ENCODE measurements at places on chromosomes 5 and 9.

- no peak for DNase-seq
These were observed 65.0 kb downstream of the ST8SIA4 start for GRCh38 chr5:100838048-100838473.

- no peak for DNase-seq
These were observed 40.4 kb downstream of the ZNF608 start for GRCh38 chr5:124706051-124706450.

DNA sequence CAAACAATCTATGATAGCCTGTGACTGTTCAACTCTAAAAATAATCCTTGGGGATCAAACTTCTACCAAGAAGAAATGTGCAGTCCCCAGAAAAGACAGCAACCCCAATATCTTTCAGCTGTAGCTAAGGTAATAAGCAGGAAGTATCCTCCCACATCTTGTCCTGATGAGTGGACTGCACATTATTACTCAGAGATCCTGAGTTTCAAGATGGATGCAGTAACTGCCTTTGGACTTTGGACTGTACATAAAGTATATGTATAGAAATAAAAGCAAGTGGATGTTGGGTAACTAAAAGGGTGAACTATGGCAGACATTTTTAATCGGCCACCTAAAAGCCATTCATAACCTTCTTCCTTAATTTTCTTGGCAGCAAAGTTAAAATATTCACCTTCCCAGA is 45.1 kb downstream of the SMIM23 start:
- DNase-seq = no peak

DNA sequence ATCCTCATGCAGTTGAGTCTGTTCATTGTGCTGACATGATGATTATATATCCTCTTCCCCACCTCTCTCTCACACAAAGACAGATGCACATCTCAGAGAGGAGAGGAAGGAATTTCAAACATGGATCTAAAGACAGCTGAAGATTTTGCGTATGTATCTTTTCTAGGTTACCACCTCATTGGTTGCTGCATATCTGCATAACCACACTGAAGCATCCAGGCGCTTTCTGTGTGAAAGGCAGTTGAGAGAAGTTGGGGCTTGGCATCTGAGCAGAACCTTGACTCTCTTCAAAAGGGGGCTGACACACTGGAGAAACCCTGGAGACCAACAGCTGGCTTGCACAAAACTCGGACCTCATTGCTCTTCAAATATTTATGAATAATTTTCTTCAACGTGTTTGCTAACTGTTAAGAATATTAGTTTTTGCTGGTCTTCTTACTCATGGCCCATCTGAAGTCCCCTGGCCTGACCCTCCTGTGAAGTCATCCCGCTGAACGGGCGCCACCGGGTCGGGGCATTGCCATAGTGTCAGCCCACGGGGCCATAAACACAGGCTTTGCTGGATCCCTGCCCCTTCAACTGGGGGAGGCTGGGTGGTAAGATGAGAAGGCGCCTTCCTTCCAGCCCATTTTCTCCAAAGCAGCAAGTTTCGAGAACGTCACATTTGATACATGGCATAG is 593.2 kb upstream of the CLINT1 start:
- no peak for DNase-seq

GRCh38 chr5:67194166-67194565 is 2.4 kb downstream of the CD180 start:
- DNase-seq = no peak

- no peak for DNase-seq
These were observed 187.2 kb upstream of the PANK3 start for GRCh38 chr5:168766426-168766700.

- DNase-seq = no peak
These were observed 41.4 kb upstream of the F2R start for GRCh38 chr5:76674330-76675066.

- no peak for DNase-seq
These were observed 253.5 kb upstream of the ATP10B start for GRCh38 chr5:161105525-161105924.

GRCh38 chr9:94916956-94917355 is 190.5 kb downstream of the AOPEP start:
- no peak for DNase-seq

DNA sequence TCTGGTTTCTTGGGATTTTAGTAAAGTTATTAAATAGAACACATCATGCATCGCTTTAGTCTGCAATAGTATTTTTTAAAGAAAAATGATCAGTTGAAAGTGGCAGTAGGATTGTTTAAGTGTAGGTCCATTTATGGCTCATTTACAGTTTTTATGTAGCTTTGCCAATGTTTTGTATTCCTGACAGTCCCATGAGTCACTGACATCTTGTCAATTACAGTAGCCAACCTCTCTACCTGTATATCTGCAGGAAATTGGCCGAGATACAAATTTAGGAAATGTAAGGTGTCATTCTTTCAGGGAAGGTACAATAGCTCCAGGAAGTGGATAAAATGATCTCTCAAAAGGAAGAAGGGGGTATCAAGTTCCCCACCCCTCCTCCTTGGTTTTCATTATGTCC is 47.7 kb upstream of the MTAP start:
- no peak for DNase-seq

GRCh38 chr5:83498585-83498984 is 27.0 kb downstream of the VCAN start:
- no peak for DNase-seq

DNA sequence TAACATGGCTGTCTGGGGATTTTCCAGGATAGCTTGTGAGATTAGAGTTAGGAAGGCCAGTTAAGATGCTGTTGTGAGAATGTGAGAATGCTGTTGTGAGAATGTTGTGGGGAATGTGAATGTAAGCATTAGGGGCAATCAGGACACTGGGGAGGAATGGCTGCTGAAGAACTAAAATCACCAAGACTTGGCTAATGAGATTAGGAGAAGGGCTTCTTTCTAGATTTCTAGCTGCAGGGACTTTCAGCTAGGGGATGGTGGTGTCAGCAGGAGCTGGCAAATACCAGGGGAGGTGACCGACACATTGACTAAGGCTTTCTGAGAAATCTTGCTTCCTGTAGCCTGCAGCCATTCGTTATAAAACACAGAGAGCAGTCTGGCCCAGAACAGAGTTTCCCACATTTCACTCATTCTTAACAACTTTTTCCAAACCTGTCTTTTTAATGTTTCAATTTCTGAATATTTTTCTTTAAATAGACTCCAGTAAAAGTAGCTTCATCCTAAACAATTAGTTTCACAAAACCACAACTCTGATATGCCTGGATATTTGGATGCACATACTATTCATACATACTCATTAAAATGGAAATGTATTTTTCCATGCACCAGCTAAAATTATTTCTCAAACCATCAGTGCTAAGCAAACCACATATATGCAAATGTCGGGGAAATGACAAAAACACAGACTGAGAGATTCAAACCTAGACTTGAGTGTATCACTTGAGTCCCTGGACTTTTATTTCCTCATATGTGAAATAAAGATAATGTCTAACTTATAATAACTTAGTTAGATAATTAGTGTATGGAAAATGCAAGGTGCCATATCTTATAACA is 89.3 kb upstream of the TNC start:
- peak; percentile 3 for DNase-seq

- no peak for DNase-seq
These were observed 99.9 kb upstream of the ZNF618 start for GRCh38 chr9:113776194-113776593.

DNA sequence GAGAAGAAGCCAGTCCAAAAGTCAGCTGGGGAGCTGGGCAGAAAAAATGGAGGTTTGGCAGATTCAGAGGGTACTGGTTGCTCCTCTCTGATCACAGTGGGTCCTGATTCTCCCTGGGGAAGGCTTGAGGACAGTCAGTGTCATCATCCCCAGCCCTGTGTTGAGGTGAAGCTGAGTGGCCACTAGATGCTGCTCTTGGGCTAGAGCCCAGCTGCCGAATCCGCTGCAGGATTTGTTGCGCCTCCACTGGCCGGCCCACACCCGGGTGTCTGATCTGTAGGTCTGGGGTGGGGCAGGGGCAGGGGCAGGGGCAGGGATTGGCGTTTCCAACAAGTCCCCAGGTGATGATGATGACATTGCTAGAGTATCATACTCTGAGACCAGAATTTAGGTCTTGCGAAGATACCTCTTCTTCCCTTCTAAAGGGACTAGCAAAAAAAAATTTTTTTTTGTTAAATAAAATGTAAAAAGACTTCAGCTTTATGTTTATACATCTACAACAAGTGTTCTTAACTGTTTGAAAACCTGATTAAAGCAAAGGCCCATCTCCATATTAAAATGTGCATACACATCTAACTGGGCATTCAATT is 106.8 kb downstream of the PDE6A start:
- no peak for DNase-seq

GRCh38 chr5:115024922-115025321 is 144.8 kb downstream of the TRIM36 start:
- DNase-seq = no peak

GRCh38 chr5:54187694-54188093 is 122.7 kb downstream of the ARL15 start:
- DNase-seq = no peak

DNA sequence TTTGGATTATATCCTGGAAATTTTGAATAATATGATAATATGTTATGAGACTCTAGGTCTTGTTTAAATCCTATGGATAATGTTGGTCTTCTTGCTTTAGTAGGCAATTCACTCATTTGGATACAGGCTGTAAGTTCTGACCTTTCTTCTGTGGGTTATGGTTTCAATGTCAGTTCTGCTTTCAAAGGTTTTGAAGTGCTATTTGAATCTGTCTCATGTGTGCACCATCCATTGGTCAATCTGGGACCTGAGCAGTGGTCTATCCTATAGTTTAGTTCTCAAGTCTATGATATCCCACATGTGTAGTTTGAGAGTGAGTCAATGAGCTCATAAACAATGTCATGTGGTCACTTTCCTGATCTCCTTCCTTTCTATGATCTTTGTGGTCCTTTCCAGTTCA is 94.4 kb downstream of the RMI1 start:
- DNase-seq = no peak

DNA sequence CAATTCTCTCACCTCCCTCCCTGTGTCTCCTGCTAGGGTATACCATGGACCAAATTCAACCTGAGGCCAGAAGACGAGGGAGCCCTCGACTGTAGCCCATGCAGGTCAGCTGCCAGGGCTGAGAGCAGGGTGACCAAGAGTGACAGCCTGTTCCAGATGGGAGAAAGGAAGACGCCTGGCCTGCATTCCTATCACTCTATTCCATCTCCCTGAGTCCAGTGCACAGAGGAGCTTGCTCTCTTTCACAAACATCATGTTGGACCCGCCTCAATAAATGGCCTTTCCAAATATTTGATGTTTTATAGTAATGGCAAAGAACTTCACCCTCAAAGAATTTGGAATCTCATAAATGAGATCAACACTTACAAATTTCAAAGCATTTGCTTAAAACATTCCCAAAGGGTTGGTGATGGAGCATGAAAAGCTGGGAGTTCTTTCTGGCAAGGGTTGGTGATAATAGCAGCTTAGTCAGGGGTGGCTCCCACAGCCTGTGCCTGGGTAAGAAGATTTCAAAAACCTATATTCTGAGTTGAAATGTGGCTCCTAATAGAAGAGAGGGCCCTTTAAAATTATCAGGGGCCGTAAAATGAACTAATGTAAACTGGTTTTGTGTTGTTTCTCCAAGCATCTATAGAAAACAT is 393.1 kb downstream of the EFNA5 start:
- no peak for DNase-seq

- DNase-seq = no peak
These were observed 57.8 kb downstream of the NRG2 start for GRCh38 chr5:139985290-139985689.

DNA sequence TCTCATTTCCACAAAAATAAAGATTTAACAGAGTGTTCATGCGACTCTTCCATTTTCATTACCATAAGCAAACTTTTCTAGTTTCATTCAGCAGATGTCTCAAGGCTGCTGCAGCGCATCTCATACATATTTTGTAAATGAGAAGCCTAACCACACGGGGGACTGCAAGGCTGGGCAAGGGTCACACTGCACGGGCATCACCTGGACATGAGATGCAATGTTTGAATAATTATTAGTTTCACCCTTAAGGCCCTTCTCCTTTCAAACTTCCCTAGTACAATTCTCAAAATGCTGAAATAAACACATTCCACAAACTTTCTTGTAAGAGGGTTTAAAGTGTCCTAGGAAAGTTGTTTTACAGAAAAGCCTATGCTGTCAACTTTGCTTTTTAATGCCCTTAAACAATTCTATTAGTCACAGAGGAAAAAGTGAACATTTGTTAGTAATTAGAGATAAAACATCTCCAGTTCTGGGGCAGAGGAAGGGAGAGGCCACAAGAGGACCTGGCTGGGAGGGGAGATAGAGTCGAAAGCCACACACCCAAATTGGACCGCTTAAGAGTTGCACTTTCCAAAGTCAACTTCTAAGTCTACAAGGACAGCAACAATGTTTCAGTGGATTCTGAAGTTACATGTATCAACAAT is 1.3 kb downstream of the DENND1A start:
- DNase-seq = peak; percentile 20

GRCh38 chr5:109601736-109602135 is 88.0 kb upstream of the MAN2A1 start:
- no peak for DNase-seq

GRCh38 chr5:126519637-126520592 is 75.1 kb downstream of the ALDH7A1 start:
- DNase-seq = no peak

GRCh38 chr5:82885627-82886389 is 191.4 kb downstream of the TMEM167A start:
- DNase-seq = no peak

DNA sequence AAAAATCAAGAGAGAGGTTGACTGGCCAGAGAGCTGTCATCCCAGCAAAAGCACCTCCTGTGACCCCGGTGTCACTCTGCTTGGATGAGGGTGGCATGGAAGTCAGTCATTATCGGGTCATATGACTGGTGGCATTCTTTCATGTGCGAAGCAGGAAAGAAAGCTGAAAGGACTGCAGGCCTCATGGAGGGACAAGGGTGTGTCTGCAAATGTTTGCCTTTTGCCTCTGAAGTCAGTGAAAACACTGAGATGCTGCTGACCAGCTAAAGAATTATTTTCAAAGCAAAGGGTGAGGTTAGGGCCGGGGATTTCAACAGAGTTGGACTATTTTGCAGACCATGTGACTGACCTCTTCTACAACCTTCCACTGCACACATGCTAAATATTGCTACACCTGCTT is 298.3 kb downstream of the CSNK1G3 start:
- DNase-seq = no peak

DNA sequence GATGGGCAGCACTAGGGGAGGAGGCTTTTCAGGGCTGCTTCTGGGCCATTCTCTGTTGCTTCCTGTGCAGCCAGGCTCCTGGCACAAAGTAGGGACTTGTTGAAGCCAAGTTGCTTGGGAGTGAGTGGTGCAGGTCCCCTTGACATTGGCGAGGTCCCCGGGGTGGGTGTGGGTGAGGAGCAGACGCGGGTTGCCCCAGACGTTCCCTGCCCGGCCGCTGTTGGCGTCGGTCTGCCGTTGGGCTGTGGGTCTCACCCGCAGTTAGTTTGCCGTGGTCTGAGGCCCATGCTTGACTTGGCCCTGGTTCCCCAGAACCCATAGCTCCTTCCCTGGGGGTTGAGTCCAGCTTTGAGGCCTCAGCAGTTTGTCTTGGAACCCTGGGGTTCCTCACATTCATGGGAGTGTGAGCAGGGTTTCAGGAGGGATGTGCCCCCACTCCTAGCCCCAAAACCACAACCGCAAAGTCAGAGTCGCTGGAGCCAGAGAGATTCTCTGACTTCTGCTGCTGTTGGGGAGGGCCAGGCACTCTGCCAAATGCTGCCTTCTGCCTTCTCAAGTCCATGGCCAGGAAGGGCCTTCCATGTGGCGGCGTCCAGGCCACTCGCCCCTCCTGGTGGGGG is 77.5 kb downstream of the RXRA start:
- DNase-seq = peak; percentile 45

Data from stimulated activated CD4-positive, alpha-beta T cell treated with anti-CD3 and anti-CD28 coated beads, Interleukin-2, amount 100 ng/mL, for 24 hours (primary cell).